ENCODE measurements at places on chromosomes 2 and 18.

DNA sequence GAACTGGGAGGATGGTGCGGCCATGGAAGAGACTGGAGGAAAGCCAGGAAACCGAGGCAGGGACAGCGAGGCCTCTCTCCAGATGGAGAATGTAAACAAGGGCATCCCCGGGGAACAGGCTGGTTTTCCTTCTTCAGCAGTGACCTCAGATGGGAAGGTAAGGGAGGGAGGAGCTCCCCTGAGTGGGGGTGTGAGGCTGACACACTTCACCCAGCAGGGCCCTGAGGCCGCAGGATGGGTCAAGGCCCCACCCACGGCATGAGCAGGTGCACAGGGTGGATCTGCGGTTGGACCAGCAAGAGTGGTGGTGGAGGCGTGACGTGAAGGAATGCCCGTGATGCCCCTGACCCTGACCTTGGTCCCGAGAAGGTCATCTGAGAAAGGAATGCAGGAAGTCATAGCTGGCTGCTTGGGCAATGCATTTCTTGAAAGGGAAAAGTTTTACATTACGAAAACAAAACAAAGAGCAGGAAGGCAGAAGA, 48.1 kb downstream of the ADCY3 start:
- no peak for DNase-seq

GRCh38 chr2:141423124-141423523, 707.7 kb downstream of the LRP1B start:
- peak; percentile 36 for DNase-seq

DNA sequence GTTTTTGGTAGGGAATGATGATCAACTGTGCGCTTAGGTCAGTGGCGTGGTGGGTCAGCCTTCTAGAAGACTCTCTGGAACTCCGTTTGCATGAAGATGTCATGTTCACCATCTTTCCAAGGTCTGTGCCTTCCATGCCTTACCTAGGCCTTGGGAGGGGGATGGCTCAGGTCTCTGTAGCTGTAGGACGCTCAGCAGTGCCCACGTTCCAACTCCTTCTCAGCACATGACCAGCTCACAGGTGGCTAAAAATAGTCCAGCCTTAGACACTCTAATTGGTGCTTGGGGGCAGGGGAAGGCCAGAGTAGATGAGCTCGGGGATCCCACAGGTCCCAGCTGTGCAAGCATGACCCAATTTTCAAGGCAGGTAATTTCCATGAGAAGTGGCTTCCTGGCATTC, 42.3 kb upstream of the TEX51 start:
- no peak for DNase-seq

DNA sequence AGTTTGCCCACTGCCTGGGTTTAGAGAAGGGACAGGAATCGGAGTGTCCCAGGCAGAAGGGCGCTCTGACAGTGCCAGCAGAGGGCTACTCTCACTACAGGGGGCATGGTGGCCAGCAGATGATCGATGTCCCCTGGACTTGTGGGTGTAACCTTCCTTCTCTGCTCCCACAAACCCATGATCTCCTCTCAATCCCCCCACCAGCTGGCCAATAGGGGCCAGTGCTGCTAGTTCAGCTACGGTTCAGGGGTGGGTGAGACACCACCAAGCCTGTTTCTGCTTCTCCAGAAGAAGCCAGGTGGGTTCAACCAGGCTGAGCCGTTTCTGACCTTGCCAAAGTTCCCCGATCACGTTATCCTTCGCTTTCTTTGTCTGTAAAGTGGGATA, 1.3 kb downstream of the NPPC start:
- no peak for DNase-seq

- peak; percentile 44 for DNase-seq
These were observed 92.4 kb downstream of the SOCS6 start for GRCh38 chr18:70380915-70381896.

DNA sequence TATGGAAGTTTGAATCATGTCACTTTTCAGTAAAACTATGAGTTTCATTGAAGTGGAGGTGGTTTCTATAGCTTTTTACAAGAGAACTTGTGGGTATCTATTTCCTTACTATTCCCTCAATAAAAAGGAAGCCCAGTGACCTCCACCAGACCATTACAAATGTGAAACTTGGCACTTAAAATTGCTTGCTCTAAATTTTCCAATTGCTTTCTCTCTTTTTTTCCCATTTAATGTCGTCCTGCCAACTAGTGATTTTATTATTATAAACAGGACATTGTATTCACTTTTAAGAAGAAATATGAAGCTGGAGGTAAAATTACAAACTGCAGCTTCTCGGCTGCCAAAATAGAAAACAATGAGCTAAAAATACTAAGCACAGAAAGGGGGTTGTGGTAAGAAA, 208.2 kb upstream of the ALPP start:
- no peak for DNase-seq

- no peak for DNase-seq
These were observed 262.4 kb downstream of the NDUFA10 start for GRCh38 chr2:239762655-239763269.

GRCh38 chr2:111698743-111699554, 185.0 kb downstream of the ANAPC1 start:
- no peak for DNase-seq

DNA sequence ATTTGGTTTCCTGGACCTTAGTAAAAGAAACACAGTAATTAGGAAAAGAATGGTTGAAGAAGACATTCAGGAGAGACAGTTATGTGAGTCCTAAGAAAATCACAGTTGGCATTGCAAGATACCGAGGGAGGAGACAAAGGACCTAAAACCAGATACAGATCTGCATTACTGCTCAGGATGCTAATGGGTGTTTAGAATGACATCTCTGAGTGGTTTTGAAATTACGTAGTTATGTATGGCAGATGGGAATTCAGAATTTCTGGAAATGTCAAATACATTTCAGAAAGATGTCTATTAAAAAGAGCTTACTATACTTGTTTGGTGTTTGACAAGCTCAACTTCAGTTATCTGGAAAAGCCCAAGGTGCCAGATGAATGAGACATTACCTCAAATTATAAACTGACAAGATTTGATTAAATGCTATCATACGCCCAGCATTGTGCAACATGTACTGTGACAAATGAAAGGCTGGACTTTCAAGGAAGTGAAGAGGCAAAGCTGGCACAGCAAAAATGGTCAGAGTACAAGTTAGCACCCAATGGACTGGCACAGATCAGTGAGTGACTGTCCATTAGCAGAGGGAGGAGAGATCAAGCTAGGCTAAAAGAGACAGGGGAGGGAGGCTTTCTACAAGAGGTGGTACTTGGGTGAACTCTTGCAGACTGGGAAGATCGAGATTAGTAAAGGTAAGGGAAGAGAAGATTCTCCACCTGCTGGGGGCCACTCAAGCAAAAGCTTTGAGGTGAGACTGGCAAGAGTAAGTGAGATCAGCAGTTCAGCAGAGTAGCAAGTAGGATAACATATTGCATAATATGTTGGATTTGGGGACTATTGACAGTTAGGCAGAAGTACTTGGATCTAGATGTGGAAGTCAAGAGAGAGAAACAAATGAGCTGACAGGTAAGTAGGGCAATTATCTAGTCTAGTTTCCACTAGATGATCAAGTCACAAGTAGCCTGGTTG, 168.9 kb downstream of the CYRIA start:
- DNase-seq: no peak

- DNase-seq: no peak
These were observed 59.5 kb upstream of the RBM44 start for GRCh38 chr2:237739101-237739500.

DNA sequence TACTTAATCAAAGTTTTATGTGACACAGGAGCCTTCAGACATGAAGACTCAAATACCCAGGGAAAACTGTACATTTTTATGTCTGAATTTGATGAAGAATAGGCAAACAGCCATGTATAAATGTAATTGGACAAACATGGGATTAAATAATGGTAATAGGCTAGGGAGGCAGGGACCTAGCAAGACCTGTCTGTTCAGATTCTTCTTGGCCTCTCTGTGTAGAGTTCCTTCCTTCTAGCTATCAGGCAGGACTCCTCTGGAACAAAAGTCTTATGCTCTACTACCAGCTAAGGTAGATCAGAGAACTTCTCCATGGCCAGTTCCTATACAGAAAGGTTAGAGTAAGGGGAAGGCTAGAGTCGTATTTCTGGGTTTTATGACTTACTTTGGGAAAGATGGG, 9.5 kb upstream of the PARD3B start:
- no peak for DNase-seq

DNA sequence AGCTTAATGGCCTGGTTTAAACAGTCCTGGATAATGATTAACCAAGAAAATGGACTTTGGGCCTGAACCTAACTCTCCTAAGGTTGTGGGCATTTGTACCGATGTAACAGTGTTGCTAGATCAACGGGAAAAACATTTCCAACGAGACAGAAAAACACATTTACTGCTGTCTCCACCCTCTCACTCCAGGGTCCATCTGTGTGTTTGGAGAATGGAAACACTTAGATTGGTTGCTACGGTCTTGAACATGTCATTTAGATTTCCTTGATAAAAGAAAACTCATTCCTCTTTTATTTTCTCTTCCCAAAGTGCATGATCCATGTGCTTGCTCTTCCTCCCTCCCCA, 88.0 kb downstream of the SOCS6 start:
- DNase-seq: no peak

DNA sequence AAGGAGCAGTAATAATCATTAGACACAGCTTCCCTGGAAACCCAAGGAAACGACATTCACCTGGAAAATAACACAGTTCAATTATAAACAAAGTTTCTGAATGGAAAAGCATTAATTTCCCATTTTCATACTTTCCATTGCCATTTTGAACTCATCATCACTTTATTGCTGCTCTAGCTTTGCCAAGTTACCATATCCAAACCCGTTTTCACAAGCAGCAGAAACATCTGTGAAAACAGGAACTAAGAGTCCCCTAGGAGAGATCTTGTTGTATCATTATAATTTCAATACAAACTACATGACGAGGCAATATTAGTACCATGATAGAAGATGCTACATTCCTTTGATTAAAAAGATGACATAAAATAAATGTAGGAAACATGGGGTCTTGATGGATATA, 597.0 kb upstream of the NRXN1 start:
- DNase-seq: no peak

- no peak for DNase-seq
These were observed 76.2 kb downstream of the PSMG2 start for GRCh38 chr18:12779043-12779442.

DNA sequence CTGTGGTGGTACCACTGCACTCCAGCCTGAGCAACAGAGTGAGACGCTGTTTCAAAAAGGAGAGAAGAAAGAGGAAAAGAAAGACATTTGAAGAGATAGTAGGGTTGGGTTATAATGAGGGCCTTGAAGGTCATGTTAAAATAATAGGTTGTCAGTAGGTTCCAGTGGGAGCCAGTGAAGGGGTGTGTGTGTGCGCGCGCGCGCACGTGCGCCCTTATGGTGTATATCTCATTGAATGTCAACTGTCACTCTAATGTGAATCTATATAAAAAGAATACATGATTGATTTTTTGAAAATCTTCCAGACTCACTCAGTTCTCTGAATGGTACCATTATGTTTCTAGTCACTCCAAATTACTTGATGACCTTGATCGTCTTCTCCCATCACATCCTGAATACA, 9.1 kb downstream of the ZCCHC2 start:
- DNase-seq: no peak

GRCh38 chr2:205908212-205909183, 177.5 kb downstream of the INO80D start:
- DNase-seq: no peak

- DNase-seq: no peak
These were observed 227.5 kb upstream of the KCNH7 start for GRCh38 chr2:163066085-163066484.

- no peak for DNase-seq
These were observed 60.8 kb upstream of the FAM136A start for GRCh38 chr2:70362661-70363060.

- DNase-seq: no peak
These were observed 96.8 kb downstream of the FBXO15 start for GRCh38 chr18:74050807-74051206.

- no peak for DNase-seq
These were observed 640.8 kb downstream of the DPP10 start for GRCh38 chr2:115083225-115083624.

DNA sequence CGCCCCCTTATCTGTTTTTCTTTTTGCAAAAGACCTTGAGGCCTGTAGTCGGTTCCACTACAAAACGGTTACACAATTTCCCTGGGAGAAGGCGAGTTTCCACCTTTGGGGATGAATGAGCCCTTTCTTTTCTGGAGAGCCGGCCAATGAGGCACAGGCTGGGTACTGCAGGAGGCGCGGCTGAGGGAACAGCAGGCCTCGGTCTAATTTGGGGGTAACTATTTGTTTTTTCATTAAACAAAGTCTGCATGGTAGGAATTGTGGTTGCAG, 129.2 kb downstream of the MYCN start:
- no peak for DNase-seq

Measured in NCI-H1105 treated with DMSO at 0.1 percent for 48 hours (cell line).